CD4-positive, alpha-beta T cell treated with Interleukin-1 beta for 1 hour (primary cell): ENCODE measurements at places on chromosomes 2 and 18.

- no peak for DNase-seq
Observed at GRCh38 chr2:148483665-148484064, 160.9 kb upstream of the EPC2 start.

GRCh38 chr2:213017404-213017803, 134.0 kb downstream of the IKZF2 start:
- no peak for DNase-seq

- DNase-seq = no peak
Observed at GRCh38 chr2:86138736-86139625, 32.9 kb downstream of the PTCD3 start.

DNA sequence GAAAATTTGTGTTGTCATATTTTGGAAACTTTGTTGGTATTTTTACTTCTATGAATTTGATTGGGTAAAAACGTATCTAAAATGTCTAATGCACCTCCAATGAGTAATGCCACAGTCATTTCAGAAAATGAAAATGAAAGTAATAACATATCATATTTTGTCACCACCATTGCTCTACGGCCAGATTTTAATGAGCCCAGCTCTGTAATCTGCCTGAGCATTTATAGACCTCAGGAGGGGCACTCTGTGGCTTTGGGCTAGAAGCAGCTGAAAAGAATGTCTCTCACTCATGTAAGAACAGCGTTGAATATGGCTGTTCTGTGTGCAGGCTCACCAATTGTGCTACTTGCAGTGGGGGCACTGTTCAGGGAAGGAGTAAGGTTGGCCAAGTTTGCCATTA, 32.7 kb upstream of the ABCA12 start:
- DNase-seq = no peak

GRCh38 chr2:33498291-33498956, 22.0 kb downstream of the RASGRP3 start:
- DNase-seq = no peak

DNA sequence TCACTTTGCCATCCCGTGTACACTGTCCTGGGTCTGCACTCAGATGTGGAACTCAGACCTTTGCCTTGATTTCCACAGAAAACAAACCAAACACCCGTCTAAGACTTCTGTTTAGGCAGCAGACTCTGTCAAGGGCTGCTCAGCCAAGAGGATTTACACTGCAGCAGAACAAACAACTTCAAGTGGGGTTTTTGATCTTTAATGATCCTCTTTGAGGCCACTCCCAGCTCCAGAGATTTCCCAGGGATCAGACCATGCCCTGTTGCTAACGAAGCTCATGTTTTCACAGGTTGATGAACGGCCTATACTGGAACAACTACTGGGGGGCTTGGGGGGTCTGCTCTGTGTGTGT, 52.5 kb upstream of the LGALSL start:
- DNase-seq = no peak

- DNase-seq = no peak
Observed at GRCh38 chr2:95361216-95361980, 41.1 kb upstream of the FAHD2A start.

- no peak for DNase-seq
Observed at GRCh38 chr2:150140777-150141176, 346.7 kb downstream of the RND3 start.

DNA sequence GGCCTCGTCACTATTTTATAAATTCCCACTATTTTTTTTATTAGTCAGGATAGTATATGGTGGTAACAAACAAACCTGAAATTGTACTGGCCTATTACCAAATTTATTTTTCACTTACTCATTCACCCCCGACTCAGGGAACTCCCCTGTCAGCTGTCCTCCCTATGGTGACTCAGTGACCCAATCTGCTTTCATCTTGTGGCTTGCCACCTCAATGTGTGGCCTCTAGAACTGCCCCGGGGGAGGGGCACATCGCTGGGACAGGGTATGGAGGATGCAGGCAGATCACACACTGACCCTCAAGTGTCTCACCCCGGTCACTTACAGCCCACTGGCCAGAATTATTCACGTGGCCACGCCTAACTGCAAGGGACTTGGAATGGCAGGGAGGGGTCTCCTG, 71.6 kb downstream of the ACTR2 start:
- no peak for DNase-seq

GRCh38 chr2:42446503-42447271, 47.1 kb downstream of the KCNG3 start:
- DNase-seq = no peak

GRCh38 chr2:71451705-71452104, 1.7 kb upstream of the DYSF start:
- DNase-seq = no peak
